HFFc6 (cell line): ENCODE measurements at places on chromosomes 11 and 22. TPM values are rescaled to one million over a fixed set of nuclear protein-coding genes. Genes with fewer than 3 reads are reported as not detected.

DNA sequence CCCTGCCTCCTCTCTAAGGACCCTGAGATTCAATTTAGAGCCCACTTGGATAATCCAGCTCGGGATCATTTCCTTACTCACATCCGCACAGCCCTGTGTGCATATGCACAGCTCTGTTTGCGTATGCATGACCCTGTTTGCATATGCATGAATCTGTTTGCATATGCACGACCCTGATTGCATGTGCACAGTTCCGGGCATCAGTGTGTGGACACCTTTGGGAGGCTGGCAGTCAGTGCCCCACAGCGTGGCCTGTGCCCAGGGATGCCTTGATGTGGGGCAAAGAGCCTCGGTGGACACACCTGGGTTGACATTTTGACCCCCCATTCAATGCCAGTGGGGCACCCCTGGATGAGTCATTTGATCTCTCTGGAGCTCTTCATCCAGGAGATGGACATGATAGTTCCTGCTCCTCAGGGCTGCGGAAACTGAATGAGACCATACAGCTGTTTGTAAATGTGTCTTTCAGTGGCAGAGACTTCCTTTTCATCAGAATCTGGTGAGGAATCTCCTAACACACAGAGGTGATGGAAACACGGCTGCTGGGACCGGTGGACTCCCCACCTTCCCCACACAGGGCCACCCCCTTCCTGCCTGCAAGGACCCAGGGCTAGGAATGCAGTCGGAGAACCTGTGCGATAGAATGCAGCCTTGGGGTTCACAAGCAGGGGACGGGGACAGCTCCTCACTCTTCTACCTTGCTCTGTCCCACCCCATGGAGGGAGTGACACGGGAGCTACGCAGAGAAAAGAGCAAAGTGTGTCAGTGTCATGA, 41.2 kb downstream of the MYEOV start:
- no peak for DNase-seq

- DNase-seq = no peak
Observed at GRCh38 chr22:32024796-32025195, 18.3 kb upstream of the SLC5A1 start.

GRCh38 chr11:77095551-77096490, 6.8 kb upstream of the OMP start:
- no peak for DNase-seq

TMEM86A gene
- total RNA-seq = 0.23 and 0.89 TPM in 2 replicates

TREH gene
- total RNA-seq = not detected in 3 replicates
